ENCODE measurements at places on chromosomes 5 and 9.
A peak's percentile ranks its signal among the peaks of the same experiment; 100 is the strongest.

GRCh38 chr9:94952565-94953373, 226.3 kb downstream of the AOPEP start:
- no peak for DNase-seq

DNA sequence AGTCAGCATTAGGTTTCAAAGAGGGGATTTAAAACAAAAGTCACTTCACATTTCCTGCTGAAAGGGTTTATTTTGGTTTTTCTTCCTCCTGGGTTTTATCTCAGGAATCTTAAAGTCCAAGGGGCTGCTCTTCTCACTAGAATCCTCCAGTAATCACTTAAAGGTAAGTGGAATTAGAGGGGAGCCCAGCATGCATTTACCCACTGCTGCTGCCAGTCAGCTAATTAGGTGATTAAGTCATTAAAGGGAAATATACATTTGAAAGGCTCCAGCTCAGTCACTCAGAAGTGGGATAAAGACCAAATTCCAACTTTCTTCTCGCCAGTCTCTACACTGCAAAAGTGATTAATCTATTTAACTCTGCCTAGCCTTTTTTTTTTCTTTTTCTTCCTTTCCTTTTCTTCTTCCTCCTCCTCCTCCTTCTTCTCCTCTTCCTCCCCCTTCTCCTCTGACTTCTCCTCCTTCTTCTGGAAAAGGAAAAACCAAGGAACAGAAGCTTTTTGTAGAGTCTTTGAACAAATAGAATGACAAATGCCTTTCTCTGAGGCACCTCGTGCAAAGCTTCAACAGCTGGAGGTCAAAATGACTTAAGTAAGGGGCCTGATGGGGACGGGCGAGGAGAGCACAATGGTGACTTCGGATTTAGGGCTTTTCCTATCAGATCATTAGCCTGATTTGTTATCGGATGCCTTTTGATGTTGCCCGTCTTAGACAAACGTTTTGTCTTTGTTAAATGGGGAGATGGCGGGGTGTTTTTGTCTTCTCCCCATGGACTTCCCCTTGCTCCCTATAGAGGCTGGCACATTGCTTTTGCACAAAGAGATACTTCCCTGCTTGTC, 617.6 kb downstream of the IRX1 start:
- no peak for DNase-seq

- DNase-seq: no peak
Measured at GRCh38 chr5:69160651-69161050, 6.3 kb upstream of the CCNB1 start.

DNA sequence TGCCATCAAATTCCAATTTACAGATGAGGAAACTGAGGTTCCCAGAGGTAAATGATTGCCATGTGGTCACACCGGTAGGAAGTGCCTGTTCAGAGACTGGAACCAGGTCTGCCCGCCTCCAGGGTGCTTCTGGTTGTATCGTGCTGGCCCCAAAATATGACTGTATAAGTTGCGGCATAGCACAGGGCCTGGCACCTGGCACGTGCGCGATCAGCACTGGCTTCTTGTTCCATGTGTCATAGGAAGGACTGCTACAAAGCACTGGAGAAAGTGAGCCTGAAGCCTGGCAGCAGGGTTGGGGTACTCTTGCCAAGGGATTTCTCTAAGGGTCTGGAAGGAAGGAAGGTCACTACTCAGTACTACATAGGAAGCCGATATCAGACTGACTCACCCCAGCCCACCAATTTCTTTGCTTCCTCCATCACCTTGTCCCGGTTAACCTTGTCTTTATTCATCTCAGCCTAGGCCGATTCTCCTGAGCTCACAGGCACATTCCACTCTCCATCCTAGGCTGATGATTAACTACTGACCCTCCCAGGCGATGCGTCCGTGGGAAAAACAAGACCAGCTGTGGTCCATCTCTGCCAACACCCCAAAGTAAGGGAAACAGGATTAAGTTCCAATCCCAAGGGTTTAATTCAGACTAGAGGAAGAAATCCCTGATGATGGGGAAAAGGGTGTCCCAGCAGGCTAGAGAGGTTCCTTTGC, 1.8 kb downstream of the HRH2 start:
- no peak for DNase-seq

DNA sequence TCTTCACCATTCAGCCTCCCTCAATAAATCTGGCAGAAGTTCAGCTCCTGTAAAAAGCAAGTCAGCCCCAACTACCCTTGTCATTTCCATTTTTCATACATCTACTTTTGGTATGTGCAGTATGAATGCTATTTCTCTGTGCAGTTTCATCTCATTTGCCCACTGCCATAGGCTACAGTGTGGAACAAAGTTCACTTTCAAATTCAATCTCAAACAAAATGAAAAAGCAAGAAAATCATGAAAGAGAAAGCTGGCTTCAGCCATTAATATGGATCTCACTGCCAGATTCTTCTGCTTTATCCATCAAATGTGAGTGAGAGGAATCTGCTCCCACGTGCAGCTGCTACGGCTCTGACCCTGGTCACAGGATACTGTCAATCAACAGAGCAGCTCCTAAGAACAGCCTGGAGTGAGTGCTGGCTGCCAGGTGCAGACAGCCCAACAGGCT, 494.2 kb downstream of the ZNF608 start:
- DNase-seq: no peak

DNA sequence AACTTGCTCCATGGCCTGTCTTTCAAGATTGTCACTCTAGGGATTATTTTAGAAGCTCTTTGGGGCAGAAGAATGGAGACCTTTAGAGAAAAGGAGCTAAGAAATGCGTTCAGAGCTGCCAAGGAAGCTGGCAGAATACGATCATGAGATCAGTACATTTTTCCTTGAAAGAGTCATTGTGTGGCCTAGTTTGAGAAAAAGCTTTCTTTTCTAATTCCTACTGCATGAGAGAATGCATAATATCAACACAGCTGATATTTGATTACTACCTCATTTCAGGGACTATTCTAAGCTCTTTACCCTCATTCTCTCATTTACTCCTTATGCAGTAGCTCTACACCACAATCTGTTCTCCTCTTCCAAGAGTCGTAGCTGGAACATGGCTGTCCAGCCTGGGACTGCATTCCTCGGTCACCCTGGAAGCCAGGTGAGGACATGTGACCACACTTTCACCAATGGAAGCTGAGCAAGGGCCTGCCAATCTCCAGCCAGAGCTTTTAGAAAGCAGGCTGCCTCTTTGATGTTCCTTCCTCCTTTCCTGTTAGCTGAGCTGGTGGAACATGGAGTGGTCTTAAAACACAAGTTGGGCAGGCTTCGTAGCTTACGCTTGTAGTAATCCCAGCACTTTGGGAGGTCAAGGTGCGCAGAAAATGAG, 99.3 kb upstream of the LHFPL2 start:
- DNase-seq: no peak

DNA sequence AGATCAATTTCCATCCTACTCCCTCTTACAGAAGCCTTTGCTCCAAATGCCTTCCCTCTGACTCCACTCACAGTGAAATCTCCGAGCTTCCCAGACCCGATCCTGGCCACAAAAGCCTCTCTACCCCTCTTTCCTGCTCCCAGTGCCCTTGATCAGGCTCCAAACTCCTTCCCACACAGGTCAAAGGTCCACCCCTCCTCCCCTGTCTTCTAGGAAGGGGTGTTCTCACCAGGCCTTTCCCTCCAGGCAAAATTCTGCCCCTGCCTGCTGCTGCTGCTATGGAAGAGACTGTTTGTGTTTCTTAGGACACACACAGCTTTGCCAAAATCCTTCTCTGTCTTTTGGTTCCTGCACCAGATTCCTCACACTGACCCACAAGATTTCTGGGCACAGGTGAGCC, 85.8 kb upstream of the ALDH1A1 start:
- no peak for DNase-seq

DNA sequence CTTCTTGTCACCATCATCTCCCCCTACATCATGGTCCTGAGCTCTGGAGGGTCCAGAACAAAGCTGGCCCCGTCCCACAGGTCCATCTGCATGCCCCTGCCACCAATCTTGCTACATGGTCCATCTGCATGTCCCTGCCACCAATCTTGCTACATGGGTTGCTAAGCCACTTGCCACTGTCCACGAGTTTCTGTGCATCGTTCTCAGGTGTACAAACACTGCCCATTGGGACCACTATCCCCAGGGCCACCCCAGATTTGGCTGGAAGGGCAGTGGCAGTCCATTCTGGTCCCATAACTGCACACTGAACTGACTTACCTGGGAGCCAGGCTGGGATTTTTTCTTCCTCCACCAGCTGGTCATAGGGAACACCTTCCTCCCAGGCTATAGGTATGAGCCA, 8.0 kb upstream of the LAMC3 start:
- DNase-seq: no peak

GRCh38 chr5:75856056-75856455, 138.8 kb upstream of the POC5 start:
- DNase-seq: no peak

GRCh38 chr5:103245761-103246160, 12.8 kb upstream of the MACIR start:
- DNase-seq: no peak

- DNase-seq: no peak
Measured at GRCh38 chr5:144048259-144048856, 122.1 kb downstream of the YIPF5 start.

GRCh38 chr5:8686707-8687106, 817.8 kb downstream of the MTRR start:
- DNase-seq: no peak

GRCh38 chr9:128702949-128703615, 779 bp downstream of the PKN3 start:
- peak; percentile 77 for DNase-seq

- DNase-seq: no peak
Measured at GRCh38 chr5:916441-917293, 24.0 kb downstream of the TRIP13 start.

GRCh38 chr5:66840511-66841013, 244.4 kb downstream of the MAST4 start:
- no peak for DNase-seq

DNA sequence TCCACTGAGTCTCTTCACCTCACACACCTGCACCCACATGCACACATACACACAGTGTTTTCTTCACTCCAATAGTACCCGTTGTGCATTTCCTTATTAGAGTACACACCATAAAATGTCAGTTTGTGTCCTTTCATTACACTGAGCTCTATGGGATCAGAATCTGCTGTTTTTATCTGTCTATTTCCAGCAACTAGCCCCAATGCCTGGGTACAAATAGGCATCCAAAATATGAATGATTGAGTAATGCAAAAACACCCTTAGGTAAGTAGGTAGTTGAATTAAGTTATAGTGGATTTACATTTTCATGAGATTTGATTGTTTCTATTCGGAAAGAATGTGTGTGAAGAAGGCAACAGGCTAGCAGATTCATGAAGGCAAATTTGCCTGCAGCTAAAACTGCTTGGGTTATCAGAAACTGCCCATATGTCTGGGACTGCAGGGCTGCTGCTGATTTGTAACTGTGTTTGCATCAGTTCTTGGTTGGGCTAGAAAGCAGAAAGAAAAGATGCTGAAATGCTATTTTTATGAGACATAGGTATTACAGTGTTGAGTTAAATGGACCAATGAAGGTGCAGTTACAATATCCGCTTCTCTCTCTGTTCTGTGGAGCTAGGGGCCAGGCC, 26.9 kb downstream of the PPP3R2 start:
- DNase-seq: no peak

GRCh38 chr5:74647096-74647495, 6.6 kb upstream of the ENC1 start:
- peak; percentile 52 for DNase-seq

GRCh38 chr5:130642461-130642860, 522.6 kb downstream of the HINT1 start:
- no peak for DNase-seq

- no peak for DNase-seq
Measured at GRCh38 chr9:94144394-94144793, 60.1 kb downstream of the PTPDC1 start.

DNA sequence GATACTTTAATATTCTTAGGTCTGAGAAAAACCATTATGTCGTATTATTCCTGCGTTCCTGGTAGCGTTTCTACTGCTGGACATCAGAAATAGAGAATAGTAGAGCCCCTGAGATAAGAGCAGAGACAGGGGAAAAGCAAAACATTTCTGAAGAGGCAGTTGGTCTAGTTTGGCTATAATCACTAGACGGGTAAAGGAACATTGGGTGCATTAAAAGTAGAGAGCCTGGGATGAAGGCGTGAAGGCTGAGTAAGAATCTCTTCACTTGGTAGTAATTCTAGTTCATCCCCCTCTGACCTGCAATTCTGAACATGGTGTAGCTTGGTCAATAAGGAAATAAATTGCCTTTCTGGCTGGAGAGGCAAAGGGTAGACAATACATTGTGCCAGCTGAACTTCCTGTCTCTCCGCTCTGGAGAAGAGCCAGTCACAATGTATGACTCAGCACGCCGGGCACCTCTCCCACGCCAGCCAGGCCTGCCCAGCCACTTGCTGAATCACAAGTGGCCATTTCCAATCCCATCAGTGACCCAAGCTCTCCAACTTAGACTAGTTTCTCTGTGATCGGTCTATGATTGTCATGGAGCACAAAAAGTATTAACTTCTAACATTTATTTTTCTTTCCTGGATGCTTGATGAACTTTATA, 75.4 kb downstream of the STK32A start:
- no peak for DNase-seq

DNA sequence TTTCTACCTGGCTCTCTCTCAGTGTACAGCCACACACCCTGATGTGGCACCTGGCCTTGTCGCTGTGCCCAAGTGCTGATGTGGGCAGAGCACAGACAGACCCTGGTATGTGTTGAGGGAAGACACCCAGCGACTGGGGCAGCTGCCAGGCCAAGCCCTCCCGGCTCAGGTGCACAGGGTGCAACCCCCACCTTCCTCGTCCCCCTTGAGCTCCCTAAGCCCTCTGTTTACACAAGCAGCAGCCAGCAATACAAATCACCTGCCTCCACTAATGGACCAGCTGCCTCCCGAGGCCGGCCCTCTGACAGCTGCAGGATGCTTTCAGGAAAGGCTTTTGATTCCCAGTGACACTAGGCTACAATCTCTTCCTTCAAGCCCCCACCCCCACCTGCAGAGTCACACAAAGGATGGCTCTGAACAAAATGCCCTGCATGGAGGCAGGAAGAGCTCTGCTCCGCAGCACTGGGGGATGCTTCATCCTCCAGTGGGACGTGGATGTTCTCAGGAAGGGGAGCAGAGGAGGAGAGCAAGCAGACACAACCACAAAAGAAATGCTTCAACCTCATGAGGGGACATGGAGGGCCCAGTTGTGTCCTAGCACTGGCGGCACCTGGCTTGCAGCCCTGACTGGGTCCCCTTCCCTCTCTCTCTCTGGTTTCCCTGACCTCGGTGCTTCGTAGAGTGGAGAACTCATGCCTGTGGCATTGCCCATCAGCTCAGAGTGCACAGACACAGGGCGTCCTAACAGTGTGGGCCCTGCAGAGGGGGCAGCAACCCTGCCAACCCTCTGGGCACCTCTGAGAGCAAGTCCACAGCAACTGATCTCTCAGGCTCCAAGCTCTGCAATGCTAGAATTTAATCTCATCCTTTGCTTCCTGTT, 140.8 kb downstream of the BARX1 start:
- DNase-seq: no peak

- peak; percentile 49 for DNase-seq
Measured at GRCh38 chr9:6055216-6055615, 39.8 kb upstream of the RANBP6 start.

GRCh38 chr5:53890490-53890889, 330.1 kb downstream of the NDUFS4 start:
- no peak for DNase-seq

GRCh38 chr5:1445313-1445688, at the start of gene SLC6A3:
Gene SLC6A3 (minus strand): TSS chr5:1445440. CDS start chr5:1443197, 2,243 bp downstream.
- DNase-seq: no peak

- no peak for DNase-seq
Measured at GRCh38 chr5:88829775-88830174, 53.2 kb downstream of the MEF2C start.

All from HAP-1 (cell line).